Tibial nerve (tissue), 4 donors: ENCODE measurements at places on chromosomes 7 and 10. TPM values are rescaled to one million over a fixed set of nuclear protein-coding genes. Genes with fewer than 3 reads are reported as not detected.

- H3K36me3 ChIP-seq: no peaks in the 10 kb centered on the region
- no peaks in the 10 kb centered on the region for H3K4me1 ChIP-seq
- H3K27ac ChIP-seq: no peak overlapping the region
- no peak for DNase-seq
- no peaks in the 10 kb centered on the region for H3K27me3 ChIP-seq
These were observed 503.4 kb downstream of the RPS24 start for GRCh38 chr10:78537018-78537417.

DNA sequence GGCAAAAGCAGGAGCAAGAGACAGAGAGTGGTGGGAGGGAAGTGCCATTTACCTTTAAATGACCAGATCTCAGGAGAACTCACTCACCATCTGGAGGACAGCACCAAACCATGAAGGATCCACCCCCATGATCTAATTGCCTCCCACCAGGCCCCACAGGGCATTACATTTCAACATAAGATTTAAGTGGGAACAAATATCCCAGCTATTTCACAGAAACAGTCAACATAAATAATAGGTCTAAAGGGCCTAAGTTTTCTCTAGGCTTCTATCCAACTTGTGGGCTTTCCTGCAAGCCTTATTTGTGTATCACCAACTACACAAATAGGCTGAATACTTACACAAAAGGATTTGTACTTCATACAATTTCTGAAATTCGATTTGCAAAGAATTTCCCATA lies 196.8 kb upstream of the POT1 start:
- H3K4me1 ChIP-seq: no peaks in the 10 kb centered on the region
- H3K27ac ChIP-seq: no peak overlapping the region
- no peak for DNase-seq

GRCh38 chr7:43303740-43304241 lies 191.3 kb downstream of the HECW1 start:
- H3K27me3 ChIP-seq: no peaks in the 10 kb centered on the region
- H3K4me1 ChIP-seq: no peaks in the 10 kb centered on the region
- H3K4me3 ChIP-seq: no peak overlapping the region

- no peak overlapping the region for H3K4me3 ChIP-seq
- no peak overlapping the region for H3K27ac ChIP-seq
- H3K4me1 ChIP-seq: no peaks in the 10 kb centered on the region
These were observed 87.2 kb downstream of the PHF14 start for GRCh38 chr7:11060893-11061292.

GRCh38 chr7:36192053-36192824 lies 39.2 kb downstream of the EEPD1 start:
- H3K36me3 ChIP-seq: no peaks in the 10 kb centered on the region
- peak; percentile 24 for DNase-seq
- no peak overlapping the region for H3K4me3 ChIP-seq
- no peak overlapping the region for H3K27ac ChIP-seq

DNA sequence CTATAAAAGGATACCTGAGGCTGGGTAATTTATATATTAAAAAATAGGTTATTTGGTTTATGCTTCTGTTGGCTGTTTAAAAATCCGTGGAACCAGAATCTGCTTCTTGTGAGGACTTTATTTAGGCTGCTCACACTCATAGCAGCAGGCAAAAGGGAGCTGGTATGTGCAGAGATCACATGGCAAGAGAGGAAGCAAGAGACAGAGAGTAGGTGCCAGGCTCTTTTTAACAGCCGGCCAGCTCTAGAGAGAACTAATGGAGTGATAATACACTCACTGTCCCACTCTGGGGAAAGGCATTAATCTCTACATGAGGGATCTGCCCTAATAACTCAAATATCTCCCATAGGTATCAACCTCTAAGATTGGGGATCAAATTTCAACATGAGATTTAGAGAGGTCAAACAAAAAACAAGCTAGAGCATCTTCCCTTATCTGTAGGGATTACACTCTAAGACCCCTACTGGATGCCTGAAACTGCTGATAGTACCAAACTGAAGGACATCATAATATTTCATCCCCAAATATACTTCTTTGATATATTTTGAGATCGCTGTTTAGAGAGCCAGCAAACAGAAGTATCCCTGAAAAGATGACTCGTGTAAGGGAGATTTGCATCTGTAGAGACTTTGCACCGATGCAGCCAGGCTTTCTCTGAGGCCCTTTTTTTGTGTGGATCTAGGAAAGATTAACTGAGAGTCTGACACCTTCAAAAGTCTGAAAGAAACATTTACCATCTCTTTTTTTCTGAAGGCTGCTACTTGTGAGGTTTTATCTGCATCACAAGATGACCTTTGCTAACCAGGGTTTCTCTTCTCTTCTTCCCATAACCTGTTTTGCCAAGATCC lies 717.0 kb upstream of the MBL2 start:
- H3K27me3 ChIP-seq: no peaks in the 10 kb centered on the region
- H3K4me3 ChIP-seq: no peak overlapping the region
- no peak for DNase-seq
- no peaks in the 10 kb centered on the region for H3K4me1 ChIP-seq

GRCh38 chr10:69807696-69808095 lies 6.0 kb downstream of the COL13A1 start:
- H3K4me3 ChIP-seq: no peak overlapping the region
- H3K27me3 ChIP-seq: peaks cover 17% of the 10 kb centered on the region
- no peak for DNase-seq
- no peak overlapping the region for H3K27ac ChIP-seq

- no peaks in the 10 kb centered on the region for H3K27me3 ChIP-seq
- H3K4me1 ChIP-seq: no peaks in the 10 kb centered on the region
- no peak overlapping the region for H3K27ac ChIP-seq
- H3K4me3 ChIP-seq: no peak overlapping the region
- H3K36me3 ChIP-seq: no peaks in the 10 kb centered on the region
These were observed 2.0 kb downstream of the C10orf90 start for GRCh38 chr10:126668505-126668904.

DNA sequence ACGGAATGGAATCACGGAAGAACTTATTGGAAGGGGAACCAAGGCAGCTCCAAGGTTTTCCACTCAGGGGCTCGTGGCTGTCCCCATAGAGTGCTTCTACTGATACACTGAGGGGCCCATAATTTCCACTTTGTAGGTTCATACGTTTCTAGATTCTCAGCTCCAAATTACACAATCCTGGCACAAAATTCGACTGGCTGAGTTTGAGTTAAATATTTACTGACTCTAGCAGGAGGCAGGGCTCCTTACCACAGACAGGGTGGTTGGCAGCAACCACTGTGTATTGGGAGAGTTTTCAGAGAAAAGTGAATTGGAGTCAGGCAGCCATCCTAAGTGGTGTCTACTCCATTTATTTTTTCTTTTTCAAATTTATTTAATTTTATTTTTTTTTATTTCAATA lies 55.4 kb upstream of the SEC61G start:
- H3K4me3 ChIP-seq: no peak overlapping the region
- no peak for DNase-seq
- H3K27me3 ChIP-seq: no peaks in the 10 kb centered on the region
- H3K4me1 ChIP-seq: no peaks in the 10 kb centered on the region
- no peak overlapping the region for H3K27ac ChIP-seq
- H3K36me3 ChIP-seq: no peaks in the 10 kb centered on the region

GRCh38 chr7:157602156-157602555 lies 265.4 kb downstream of the DNAJB6 start:
- H3K4me1 ChIP-seq: no peaks in the 10 kb centered on the region
- H3K27ac ChIP-seq: no peak overlapping the region

- no peaks in the 10 kb centered on the region for H3K4me1 ChIP-seq
- DNase-seq: no peak
- no peaks in the 10 kb centered on the region for H3K36me3 ChIP-seq
- no peak overlapping the region for H3K4me3 ChIP-seq
These were observed 56.4 kb downstream of the VIPR2 start for GRCh38 chr7:159088016-159088865.

DNA sequence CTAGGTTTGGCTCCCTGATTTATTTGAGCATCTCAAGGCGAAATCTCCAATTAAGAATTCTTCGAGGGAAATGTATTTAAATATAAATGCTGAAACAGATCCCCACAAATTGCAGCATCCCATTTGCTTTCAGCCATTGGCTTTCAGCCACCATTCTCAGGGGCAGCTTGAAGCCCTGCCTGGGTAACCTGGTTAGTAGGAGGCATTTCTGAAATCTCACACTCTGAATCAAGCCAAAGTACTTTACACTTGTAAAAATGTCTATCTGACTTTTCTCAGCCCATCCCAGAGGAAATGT lies 49.1 kb downstream of the GCC1 start:
- H3K4me1 ChIP-seq: peaks cover 6% of the 10 kb centered on the region
- peaks cover 26% of the 10 kb centered on the region for H3K27me3 ChIP-seq
- no peaks in the 10 kb centered on the region for H3K36me3 ChIP-seq
- H3K4me3 ChIP-seq: no peak overlapping the region
- DNase-seq: no peak

- H3K27me3 ChIP-seq: no peaks in the 10 kb centered on the region
- no peak overlapping the region for H3K4me3 ChIP-seq
- DNase-seq: no peak
- no peaks in the 10 kb centered on the region for H3K36me3 ChIP-seq
- H3K27ac ChIP-seq: peak overlapping the region; percentile 87
These were observed 326.2 kb downstream of the RNLS start for GRCh38 chr10:88256886-88257285.

DNA sequence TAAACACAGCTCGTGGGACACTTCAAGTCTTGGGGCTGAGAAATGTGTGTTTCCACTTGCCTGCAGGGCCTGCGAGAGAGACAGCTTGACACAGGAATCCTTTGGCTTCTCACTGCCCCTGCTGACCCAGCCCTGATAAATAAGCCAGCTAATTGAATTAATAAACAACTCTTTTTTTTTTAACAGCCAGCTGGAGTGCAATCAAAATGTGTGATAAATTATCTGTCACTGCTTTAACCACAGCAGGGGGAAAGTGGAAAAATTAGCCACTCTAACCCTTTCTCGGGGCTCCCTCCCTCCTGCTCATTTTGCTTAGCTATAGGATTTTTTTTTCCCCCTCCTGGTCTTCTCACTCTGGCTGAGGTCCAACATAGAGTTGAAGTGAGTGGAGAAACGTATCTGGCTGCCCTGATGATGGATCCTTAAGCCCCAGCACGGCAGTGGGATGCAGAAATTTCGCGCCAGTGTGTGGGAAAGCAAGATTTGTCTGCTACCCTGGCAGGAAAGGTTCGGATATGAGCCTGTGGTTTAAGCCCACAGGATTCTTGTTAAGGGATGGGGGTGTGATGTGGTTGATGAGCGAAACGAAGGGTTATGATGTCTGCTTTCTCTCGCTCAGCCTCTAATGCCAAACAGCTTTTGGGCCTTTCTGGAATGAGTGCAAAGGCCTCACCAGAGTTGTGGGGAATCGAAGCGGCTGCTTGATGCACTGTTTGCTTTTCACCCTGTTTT lies 173.8 kb downstream of the TRIL start:
- H3K4me3 ChIP-seq: no peak overlapping the region
- H3K4me1 ChIP-seq: no peaks in the 10 kb centered on the region
- no peaks in the 10 kb centered on the region for H3K36me3 ChIP-seq
- H3K27ac ChIP-seq: no peak overlapping the region
- no peak for DNase-seq

DNA sequence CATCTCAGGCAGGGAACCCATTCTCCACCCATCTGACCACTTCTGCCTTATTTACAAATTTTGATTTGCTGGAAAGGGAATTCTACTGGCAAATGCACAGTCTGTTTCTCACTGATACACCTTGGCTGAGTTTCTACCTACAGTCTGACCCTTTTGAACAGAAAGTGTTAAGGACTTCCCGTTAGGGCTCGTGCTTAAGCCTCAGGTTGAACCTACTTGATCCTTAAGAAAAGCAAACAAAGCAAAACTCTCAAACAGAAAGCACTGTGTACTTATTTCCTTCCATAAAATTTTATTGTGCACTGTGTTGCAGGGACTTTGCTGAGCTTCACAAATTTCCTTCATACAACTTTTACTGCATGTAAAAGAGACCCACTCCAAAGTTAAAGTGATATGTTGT lies 367.8 kb downstream of the NRG3 start:
- no peaks in the 10 kb centered on the region for H3K36me3 ChIP-seq
- H3K4me3 ChIP-seq: no peak overlapping the region
- no peak for DNase-seq

- H3K27ac ChIP-seq: no peak overlapping the region
- DNase-seq: no peak
- no peak overlapping the region for H3K4me3 ChIP-seq
- H3K27me3 ChIP-seq: peaks cover 7% of the 10 kb centered on the region
- no peaks in the 10 kb centered on the region for H3K36me3 ChIP-seq
These were observed 22.5 kb downstream of the WDR86 start for GRCh38 chr7:151387161-151388006.

DNA sequence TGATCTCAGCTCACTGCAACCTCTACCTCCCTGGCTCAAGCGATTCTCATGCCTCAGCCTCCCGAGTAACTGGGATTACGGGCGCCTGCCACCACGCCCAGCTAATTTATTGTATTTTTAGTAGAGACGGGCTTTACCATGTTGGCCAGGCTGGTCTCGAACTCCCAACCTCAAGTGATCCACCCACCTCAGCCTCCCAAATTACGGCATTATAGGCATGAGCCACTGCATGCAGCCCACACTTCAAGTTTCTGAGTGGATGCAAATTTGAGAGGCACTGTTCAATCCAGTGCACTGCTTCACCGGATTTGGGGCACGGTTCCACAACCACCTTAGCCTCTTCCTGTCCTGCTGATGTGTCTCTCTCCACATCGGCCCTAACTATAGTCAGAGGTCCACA lies 16.5 kb downstream of the CNPY1 start:
- DNase-seq: no peak
- H3K27ac ChIP-seq: no peak overlapping the region
- H3K36me3 ChIP-seq: no peaks in the 10 kb centered on the region
- no peaks in the 10 kb centered on the region for H3K4me1 ChIP-seq
- H3K4me3 ChIP-seq: no peak overlapping the region
- no peaks in the 10 kb centered on the region for H3K27me3 ChIP-seq

- DNase-seq: no peak
- H3K4me1 ChIP-seq: no peaks in the 10 kb centered on the region
- H3K27me3 ChIP-seq: no peaks in the 10 kb centered on the region
- no peaks in the 10 kb centered on the region for H3K36me3 ChIP-seq
- no peak overlapping the region for H3K27ac ChIP-seq
These were observed 62.6 kb downstream of the ADK start for GRCh38 chr10:74213571-74214162.

DNA sequence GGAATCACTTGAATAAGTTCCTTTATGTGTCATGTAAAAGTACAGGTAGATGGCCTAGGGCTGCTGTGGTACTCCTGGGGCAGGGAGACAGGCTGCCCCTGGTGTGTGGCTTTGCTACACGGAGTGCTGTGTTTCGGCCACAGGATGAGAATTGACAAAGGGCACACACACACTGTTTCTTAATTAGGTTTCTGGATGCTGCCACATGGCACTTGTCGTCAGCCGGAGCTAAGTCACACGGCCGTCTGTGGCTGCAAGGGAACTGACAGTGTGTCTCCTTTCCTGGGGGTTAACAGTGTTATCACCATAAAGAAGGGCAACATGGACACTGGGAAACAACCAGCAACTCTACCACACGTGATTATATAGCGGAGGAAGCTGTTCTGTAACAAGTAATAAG lies 55.7 kb upstream of the CREB5 start:
- no peak overlapping the region for H3K27ac ChIP-seq
- no peaks in the 10 kb centered on the region for H3K36me3 ChIP-seq

- no peak for DNase-seq
- H3K36me3 ChIP-seq: no peaks in the 10 kb centered on the region
- no peak overlapping the region for H3K4me3 ChIP-seq
- no peak overlapping the region for H3K27ac ChIP-seq
These were observed 485.6 kb upstream of the GRM3 start for GRCh38 chr7:86158111-86158510.

Gene GPER1
- total RNA-seq: 7.5 TPM

Gene AKR1D1
- total RNA-seq: not detected

Gene KBTBD2
- total RNA-seq: 29.1 TPM

Gene HMX3
- not detected for total RNA-seq

Gene ZFAND2A
- total RNA-seq: 36.8 TPM

Gene GPRIN2
- 0.98 TPM for total RNA-seq

Gene PKD2L1
- not detected for total RNA-seq
